RPMI7951 (cell line): ENCODE measurements at places on chromosomes 11 and 22. TPM values are rescaled to one million over a fixed set of nuclear protein-coding genes. Genes with fewer than 3 reads are reported as not detected.

DNA sequence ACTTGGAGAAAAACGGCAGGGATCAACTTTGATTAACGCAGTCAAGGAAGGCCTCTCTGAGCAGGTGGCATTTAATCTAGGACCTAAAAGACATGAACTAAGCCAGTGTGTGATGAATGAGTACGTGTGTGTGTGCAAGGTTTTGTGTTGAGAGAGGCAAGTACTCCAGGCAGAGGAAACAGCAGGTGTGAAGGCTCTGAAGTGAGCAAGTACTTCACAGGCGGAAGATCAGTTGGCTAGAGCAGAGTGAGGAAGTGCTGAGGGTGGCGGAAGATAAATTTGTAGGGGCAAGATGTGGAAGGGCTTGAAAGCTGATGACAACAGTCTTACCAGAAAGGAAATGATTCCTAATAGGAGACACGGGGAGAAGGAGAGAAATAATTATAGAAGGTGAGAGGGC, 6.8 kb downstream of the APIP start:
- DNase-seq = no peak

GRCh38 chr22:17121233-17122195, at the start of gene TMEM121B:
Gene TMEM121B (minus strand): TSS chr22:17121360. CDS start chr22:17121127, 233 bp downstream.
- DNase-seq = peak; percentile 4

Gene LIPT2
- total RNA-seq = 5.0 and 5.4 TPM in 2 replicates

DNA sequence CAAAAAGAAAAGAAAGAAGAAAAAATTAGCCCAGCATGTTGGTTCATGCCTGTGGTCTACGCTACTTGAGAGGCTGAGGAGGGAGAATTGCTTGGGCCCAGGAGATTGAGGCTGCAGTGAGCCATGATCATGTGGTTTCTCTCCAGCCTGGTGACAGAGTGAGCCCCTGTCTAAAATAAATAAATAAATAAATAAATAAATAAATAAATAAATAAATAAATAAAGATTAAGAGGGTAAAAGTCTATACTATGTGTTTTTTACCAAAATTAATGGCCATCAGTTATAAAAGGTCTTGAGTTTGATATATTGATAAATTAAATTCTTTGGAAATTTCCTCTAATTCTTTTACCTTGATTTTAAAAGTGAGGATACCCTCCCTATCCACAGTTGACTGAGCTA, 25.2 kb upstream of the DEPDC7 start:
- no peak for DNase-seq

Gene MYEOV
- total RNA-seq = 8.3 and 9.5 TPM in 2 replicates

GRCh38 chr11:15863411-15863810, 492.9 kb downstream of the SOX6 start:
- no peak for DNase-seq

DNA sequence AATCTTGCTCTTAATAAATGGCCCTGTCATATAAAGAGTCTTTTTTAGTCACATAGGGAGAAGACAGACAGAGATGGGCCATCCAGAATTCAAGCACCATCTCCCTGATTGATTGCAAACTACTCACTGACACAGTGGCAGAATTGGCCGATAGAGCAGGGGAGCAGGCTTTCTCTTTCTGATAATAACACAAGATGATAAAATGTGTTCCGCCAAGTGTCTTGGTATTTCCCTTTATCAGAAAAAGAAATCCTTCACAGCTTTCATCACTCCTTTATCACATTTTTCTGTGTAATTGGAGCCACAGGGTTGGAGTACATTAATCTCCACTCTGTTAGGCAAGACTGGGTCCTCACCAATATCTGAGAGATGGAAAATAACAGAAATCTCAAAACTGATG, 406.0 kb downstream of the TMEM135 start:
- DNase-seq = no peak

- DNase-seq = no peak
These were observed 9.4 kb upstream of the SLC25A1 start for GRCh38 chr22:19187716-19188563.

DNA sequence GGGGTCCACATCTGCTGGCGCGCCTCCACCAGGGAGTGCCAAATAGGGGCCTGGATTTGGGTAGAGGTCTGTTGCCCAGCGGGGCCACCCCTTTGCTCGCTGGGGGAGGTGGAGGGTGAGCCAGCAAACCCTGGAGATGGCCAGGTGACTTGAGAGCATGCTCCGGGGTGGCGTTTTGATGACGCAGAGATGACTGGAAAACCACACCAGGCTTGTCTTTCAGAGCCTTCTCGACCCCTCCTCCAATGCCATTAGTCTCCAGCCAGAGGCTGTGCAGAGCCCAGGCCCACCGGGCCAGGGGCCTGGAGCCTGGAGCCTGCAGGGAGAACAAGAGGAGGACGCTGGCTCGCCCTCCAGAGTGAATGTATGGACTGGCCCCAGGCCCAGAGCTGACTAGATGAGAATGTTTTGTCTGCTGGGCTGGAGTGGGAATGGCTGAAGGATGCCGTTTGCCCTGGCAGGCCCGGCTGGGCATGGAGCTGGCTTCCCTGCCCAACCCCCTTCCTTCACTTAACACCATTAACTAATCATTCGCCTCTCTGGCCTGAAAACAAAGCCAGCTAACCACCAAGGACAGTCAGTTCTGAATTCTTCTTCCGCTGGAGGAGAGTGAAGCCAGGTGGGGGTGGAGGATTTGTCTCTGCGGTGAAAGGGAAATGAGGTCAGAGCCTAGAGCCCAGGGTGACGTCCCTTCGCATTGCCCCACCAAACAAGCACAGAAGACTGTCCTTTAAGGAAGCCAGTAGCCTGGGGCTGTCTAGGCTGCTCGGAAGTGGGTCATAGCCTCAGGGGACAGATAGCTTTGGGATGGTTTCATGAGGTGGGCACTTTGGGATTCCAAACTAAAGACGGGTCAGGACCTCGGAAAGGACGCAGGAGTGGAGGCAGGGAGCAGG, 1.6 kb upstream of the MCAM start:
- peak; percentile 80 for DNase-seq

DNA sequence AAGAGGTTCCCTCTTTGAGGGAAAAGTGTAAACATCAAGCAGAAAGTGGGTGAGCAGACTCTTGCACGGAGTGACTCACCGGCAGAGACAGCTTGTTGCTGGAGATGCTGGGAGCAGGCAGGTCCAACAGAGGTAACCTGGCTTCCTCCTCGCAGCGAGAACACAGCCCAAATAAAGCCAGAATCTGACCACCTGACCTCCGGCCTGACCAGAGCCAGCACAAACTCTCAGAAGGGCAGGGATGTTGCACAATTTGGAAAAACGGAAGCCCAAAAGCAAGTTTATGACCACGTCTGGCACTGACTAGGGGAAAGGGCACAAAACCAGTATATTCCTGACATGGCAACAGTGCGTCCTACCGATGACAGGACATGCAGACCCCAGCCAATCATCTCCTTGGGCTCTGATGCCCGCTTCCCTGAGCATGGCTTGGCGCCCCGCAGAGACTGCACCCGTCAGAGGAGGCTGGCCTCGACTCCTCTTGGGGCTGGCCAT, 5.4 kb downstream of the SMCO4 start:
- DNase-seq = peak; percentile 16

Gene C11orf87
- total RNA-seq = not detected in 2 replicates

Gene ASPHD2
- total RNA-seq = 1.4 and 2.2 TPM in 2 replicates

Gene SLC22A8
- not detected in 2 replicates for total RNA-seq

DNA sequence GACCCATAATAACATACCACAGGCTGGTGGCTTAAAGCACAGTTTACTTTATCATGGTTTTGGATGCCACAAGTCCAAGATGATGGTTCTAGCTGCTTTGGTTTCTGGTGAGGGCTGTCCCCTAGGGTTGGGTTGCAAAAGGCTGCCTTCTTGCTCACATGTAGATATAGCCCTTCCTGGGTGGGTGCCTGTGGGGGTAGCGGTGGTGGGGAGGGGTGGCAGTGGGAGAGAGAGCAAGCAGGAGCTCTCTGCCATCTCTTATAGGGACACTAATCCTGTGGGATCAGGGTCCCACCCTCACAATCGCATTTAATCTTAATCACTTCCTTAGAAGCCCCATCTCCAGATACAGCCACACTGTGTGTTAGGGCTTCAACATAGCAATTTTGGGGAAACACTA, 245.0 kb downstream of the TBC1D22A start:
- DNase-seq = no peak

DNA sequence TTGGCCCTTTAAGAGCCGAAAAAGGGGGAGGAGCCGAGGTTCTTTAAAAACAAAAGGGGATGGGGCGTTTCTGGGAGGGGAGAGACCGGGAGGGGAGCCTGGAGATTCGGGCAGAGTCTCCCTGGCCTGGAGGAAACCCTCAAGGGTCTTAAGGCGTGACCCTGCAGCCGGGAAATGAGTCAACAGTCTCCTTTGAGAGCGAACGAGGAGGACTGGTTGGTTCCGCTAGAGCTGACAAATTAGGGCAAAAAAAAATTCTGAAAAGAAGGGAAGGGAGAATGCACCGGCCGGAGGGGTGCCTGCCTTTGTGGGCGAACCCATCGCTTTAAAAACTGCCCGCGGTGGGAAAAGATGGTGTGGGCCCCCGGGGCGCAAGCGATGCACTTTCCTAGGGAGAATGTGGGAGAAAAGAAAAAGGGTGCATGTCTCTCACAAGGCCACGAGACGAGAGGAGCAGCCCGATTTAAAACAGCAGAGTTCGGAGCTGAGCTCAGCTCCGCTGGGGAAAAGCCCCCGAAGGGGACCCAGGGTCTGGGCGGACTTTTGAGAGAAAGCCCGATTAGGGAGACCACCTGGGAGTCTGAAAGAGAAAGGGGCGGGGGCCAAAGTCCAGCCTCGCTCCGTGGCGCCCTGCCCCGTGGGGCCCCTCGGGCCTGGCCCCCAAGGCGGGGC, 874 bp downstream of the ZFTA start:
- peak; percentile 79 for DNase-seq

GRCh38 chr11:109762546-109762945, 330.6 kb upstream of the ZC3H12C start:
- DNase-seq = no peak

DNA sequence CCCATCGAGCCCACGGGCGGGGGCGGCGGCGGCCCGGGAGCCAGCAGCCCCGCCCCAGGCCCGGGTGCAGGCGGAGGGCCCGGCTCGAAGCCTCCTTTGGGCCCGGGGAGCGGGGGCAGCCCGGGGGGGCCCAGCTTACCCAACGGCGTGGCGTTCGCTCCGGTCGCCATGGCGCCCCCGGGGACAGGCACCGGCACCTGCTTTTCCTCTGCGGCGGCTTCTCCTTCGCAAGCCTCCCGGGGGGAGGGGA, 194 bp downstream of the SF1 start:
- DNase-seq = no peak

- DNase-seq = no peak
These were observed 406.2 kb downstream of the METTL15 start for GRCh38 chr11:28514391-28514790.

GRCh38 chr11:79415411-79415810, 25.4 kb downstream of the TENM4 start:
- DNase-seq = no peak

- no peak for DNase-seq
These were observed 48.9 kb upstream of the TBCEL start for GRCh38 chr11:120974965-120975364.

DNA sequence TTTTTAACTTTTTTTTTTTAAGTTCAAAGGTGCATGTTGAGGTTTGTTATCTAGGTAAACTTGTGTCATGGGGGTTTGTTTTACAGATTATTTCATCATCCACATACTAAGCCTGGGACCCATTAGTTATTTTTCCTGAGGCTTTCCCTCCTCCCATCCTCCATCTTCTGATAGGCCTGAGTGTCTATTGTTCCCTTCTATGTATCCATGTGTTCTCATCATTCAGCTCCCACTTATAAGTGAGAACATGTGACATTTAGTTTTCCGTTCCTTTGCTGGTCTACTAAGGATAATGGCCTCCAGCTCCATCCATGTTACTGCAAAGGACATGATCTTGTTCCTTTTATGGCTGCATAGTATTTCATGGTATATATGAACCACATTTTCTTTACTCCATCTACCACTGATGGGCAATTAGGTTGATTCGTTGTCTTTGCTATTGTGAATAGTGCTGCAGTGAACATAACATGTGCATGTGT, 14.4 kb downstream of the DEUP1 start:
- no peak for DNase-seq

DNA sequence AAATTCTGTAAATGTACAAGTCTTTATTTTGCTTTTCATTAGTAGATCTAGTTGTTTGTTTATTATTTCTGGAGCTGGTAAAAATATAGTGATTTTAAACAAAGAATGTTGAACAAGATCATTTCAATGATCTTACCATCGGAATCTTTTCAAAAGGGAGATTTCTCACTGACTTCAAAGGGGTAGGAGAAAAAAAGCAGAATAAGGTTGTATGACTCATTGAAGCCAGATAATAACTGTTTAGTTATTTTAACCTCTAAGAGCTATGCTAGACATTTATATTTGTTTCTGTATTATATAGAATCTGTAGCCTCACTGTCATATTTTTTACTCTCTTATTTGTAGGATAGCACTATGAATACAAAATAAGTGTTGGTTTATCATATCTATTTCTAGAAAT, 8.1 kb upstream of the PDE3B start:
- no peak for DNase-seq

GRCh38 chr11:64164392-64165312, 1.3 kb downstream of the MACROD1 start:
- peak; percentile 28 for DNase-seq

DNA sequence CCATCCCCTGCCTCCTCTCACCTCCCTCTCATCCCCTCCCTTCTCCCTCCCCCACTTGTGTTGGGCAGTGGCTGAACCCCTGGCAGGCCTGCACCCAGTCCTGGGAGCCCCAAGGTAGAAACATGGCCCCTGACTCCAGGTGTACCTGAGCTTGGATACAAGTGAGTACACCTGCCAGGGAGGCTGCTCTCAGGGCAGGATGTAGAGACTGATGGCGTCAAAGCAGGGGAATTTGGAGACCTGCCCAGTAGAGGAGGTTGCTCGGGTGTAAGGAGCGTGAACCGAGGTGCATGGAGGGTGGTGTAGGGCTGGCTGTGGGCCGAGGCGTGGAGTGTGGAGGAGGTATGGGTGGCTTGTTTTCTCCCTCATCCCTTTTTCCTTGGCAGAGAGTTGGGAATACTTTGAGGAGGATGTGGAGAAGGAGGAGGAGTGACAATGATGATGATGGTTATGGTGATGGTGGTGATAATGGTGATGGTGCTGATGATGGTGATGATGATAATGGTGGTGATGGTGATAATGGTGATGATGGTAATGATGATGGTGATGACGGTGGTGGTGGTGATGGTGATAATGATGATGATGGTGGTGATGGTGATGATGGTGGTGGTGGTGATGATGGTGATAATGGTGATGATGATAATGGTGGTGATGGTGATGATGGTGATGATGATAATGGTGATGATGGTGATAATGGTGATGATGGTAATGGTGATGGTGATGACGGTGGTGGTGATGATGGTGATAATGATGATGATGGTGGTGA, 12.3 kb downstream of the MRGPRG start:
- no peak for DNase-seq

DNA sequence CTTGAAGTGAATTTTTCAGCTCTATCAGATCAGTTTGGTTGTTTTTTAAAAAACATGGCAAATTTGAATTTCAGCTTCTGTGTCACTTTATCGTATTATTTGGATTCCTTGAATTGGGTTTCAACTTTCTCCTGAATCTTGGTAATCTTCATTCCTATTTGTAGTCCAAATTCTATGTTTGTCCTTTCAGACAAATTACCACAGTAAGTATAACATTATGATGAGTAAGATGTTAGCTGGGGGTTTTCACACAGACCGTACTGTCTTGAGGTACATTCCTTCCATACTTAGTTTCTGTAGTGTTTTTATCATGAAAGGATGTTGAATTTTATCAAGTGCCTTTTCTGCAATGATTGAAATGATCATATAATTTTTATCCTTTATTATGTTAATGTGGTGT, 28.0 kb downstream of the OR5B17 start:
- DNase-seq = peak; percentile 48

Gene EHF
- 0.68 TPM in 1 of 2 replicates, not detected in the other for total RNA-seq

- DNase-seq = no peak
These were observed 5.8 kb upstream of the MS4A18 start for GRCh38 chr11:60718524-60719316.

- DNase-seq = no peak
These were observed 1.5 kb downstream of the TMEM121B start for GRCh38 chr22:17119481-17120202.
